ENCODE measurements at places on chromosomes 7 and 10.

GRCh38 chr10:123530166-123530870, 135.8 kb upstream of the GPR26 start:
- DNase-seq: no peak

- no peak for DNase-seq
Observed at GRCh38 chr7:130662426-130662825, 6.1 kb downstream of the COPG2 start.

DNA sequence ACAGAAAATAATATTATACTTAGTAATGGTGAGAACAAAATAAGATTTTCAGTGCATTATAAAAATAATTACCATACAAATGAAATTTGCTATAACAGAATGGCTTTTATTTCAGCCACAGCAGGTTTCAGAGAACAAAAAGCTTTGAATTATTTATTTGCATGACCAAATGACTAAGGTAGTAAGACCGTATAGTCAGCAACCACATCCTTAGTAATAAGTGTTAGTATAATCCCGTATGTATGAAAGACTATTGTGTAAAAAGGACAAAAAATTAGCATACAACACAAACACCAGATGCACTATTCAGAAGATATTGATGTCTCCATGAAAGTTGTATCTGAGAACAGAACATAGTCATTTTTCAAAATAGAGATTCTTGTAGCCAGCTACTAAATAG, 12.2 kb downstream of the PDZD8 start:
- DNase-seq: no peak

- no peak for DNase-seq
Observed at GRCh38 chr7:115549910-115550309, 480.7 kb downstream of the TFEC start.

GRCh38 chr7:87767827-87768226, 108.3 kb downstream of the SLC25A40 start:
- no peak for DNase-seq

DNA sequence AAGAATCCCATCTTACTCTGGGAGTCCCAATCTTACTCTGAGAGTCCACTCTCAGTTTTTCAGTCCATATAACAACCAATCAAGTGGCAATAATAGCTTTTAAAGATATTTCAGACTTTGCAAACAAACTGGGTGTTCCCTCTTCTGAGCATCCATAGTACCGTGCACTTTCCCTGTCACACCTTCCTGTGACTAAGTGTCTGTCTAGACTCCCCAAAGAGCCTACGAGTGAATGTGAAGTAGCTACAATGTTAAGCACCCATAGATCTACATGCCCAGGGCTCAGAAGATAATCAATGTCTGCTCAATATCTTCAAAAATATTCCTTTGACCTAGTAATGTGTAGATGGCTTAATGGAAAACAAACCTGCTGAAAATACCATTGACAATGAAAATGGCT, 95.6 kb upstream of the ASAH2 start:
- DNase-seq: no peak

- no peak for DNase-seq
Observed at GRCh38 chr10:99698504-99699080, 33.3 kb downstream of the COX15 start.

DNA sequence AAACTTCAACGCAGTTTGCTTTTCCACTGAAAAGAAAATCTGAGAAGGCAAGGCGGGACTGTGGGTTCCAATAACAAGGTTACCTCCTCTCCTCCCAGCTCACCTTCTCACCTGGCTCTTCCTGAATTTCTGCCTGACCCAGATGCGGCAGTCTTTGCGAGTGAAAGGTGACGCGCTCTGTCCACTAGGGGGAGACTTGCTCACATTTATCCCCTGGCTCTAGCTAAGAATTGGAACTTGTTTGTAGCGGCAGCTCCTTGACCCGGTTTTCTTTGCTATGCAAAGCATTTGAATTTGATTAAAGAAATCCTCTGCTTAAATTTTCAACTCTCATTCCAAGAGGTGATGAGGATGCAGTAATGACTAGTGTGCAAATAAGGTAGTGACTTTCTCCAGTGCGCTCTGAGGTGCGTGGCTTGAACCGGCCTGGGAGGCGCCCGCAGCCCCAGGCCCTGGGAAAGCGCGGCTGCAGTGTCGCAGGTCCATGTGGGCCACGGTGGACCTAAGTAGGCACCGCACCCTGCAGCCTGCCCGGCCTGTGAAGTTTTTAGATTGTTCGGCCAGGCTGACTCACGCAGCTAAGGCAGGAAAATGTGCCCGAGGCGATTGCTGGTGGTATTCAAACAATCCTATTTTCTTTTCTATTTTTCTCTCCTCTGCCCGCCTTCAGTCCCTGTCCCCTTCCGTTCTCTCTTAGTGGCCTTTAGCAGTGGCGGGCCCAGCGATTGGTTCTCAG, 336.9 kb upstream of the NPSR1 start:
- DNase-seq: peak; percentile 49

DNA sequence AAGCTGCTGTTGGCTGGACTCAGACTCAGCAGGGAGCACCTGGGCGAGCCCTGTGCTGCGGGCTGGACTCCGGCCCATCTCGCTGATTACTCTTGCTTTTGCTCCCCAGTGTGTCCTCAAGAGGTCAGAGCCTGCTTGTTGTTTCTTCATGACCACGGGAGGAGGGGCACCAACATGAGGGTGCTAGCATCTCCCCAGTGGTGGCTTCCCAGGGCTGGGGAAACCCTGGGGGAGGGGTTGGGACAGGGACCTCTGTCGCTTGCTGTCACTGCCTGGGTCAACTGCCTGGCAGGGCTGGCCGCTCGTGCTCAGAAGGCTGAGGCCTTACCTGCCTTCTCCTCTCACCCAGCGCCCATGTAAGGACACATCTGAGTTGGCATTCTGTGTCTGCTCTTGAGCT, 152.3 kb upstream of the SHH start:
- no peak for DNase-seq

- DNase-seq: peak; percentile 79
Observed at GRCh38 chr7:71733107-71733870, 601.3 kb downstream of the GALNT17 start.

DNA sequence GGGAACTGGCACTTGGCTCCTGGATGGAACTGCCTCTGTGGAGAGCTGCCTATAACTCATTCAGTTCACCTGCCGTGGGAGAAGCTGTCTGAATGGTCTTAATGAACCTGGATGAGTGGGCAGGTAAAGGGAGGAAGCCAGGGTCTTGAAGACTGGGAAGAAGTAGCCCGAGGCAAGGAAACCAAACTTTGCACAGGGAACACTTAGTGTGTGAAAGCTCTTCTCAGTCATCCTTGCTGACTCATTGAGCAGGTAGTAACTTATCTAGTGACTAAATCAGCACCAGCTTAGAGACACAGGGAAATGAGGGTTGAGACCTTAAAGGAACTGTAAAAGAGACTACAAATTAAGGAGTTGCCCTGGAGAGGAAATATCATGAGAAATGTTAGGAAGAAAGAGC, 9.9 kb downstream of the LRRC4 start:
- DNase-seq: no peak

- DNase-seq: no peak
Observed at GRCh38 chr10:12668634-12669033, 319.3 kb downstream of the CAMK1D start.

DNA sequence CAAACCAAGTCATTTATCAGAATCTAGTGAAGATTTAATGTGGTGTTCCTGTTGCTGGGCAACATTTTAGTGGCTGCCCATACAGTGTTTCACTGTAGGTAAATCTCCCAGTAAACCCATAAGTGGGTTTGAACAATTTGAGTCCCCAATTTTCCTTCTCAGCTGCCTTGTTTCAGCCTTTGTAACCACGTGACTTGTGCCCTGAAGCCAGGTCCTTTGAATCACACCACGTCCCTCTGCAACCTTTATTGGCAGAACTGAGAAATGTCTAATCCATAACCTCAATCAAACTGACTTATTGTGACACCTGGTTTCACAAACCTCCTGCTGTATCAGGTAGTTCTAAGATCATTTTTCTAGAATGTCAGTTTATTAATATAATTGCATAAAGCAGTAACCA, 30.1 kb downstream of the SND1 start:
- no peak for DNase-seq

GRCh38 chr7:75033064-75033463, 40.5 kb downstream of the RCC1L start:
- no peak for DNase-seq

GRCh38 chr7:37352974-37353948, 95.4 kb downstream of the ELMO1 start:
- DNase-seq: peak; percentile 56

DNA sequence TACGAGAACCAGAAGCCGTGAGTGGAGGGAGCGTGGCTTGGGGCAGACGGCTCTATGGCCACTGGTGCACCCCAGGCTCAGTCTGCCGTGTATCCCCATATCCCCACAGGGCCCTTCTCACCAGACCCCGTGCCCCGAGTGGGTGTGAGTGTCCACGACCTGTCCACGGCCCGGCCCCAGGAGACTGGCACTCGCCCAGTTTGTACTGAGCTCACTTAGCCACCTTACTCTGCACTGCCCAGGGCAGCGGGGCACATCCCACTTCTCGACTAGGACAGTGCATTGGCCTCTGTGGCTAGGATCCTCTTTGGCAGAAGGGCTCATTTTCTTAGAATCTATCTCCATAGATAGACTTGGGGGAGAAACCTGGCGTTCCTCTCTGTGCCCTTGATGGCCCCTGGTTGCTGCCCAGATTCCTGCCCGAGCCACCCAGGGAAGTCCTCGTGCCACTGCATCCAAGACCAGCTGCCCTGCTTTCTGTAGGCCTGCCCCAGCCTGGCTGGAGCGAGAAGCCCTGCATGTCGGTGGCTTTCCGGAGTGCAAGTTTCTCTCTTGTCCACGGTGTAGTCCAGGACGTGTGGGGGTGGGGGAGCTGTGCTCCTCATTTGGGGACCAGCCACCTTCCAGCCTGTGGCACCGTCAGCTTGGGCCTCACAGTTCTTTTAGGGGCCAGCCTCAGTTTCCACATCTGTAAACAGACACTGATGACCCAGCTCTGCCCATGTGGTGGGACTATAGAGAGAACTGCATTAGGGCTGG, 11.9 kb downstream of the TMEM120A start:
- no peak for DNase-seq

GRCh38 chr7:43496596-43496995, 86.3 kb upstream of the STK17A start:
- DNase-seq: no peak

GRCh38 chr7:96121752-96122151, 200.1 kb downstream of the SLC25A13 start:
- DNase-seq: no peak

- DNase-seq: no peak
Observed at GRCh38 chr10:97131666-97132065, 54.1 kb downstream of the SLIT1 start.

DNA sequence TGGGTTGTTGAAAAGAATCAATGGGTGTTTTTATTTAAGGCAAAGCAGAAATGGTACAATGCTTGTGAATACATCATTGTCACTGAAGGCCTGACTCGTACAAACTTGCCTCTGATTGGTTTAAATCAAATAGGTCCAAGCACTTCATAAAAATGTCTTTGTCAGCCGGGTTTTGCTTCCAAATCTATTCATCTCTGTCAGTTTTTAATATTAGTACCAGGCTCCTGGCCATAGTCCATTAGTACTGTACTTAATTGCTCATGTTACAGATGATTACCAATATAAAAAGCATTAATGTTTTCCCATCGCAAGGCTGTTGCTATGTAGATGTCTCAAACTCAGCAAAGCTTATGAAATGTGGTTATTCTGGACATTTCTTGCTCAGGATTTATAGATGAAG, 171.9 kb downstream of the ARID5B start:
- no peak for DNase-seq

GRCh38 chr10:34723750-34724149, 91.3 kb downstream of the PARD3 start:
- no peak for DNase-seq
